ENCODE measurements at places on chromosomes 7 and 10.

- no peak for DNase-seq
These were observed 156.7 kb upstream of the PFKP start for GRCh38 chr10:2910656-2911055.

GRCh38 chr10:102812231-102812876 is 24.9 kb downstream of the CYP17A1 start:
- no peak for DNase-seq

- DNase-seq, result no peak
These were observed 73.4 kb upstream of the BTBD16 start for GRCh38 chr10:122197611-122198222.

- DNase-seq, result no peak
These were observed 14.9 kb upstream of the LGI1 start for GRCh38 chr10:93742633-93743349.

DNA sequence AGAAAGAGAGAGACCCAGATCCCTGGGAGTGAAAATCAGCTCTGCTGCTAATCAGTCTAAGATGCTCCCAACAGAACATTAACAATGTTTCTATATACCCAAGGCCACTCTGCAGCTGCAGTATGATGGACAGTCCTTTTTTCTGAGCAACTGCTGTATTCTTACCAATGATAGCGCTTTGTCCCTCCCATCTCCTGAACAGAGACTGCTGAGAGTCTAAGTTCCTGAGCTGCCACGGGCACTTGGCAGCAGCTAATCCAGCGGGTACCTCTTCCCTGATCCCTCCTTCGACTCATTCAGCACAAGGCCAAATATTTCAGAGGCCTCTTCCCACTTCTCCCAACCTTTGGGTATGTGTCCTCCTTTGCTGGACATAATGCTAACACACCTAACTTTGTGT is 7.7 kb downstream of the CPVL start:
- DNase-seq, result no peak

GRCh38 chr7:135161669-135162068 is 8.8 kb downstream of the CYREN start:
- no peak for DNase-seq

- DNase-seq, result no peak
These were observed 626.9 kb downstream of the CALN1 start for GRCh38 chr7:71785216-71785615.

DNA sequence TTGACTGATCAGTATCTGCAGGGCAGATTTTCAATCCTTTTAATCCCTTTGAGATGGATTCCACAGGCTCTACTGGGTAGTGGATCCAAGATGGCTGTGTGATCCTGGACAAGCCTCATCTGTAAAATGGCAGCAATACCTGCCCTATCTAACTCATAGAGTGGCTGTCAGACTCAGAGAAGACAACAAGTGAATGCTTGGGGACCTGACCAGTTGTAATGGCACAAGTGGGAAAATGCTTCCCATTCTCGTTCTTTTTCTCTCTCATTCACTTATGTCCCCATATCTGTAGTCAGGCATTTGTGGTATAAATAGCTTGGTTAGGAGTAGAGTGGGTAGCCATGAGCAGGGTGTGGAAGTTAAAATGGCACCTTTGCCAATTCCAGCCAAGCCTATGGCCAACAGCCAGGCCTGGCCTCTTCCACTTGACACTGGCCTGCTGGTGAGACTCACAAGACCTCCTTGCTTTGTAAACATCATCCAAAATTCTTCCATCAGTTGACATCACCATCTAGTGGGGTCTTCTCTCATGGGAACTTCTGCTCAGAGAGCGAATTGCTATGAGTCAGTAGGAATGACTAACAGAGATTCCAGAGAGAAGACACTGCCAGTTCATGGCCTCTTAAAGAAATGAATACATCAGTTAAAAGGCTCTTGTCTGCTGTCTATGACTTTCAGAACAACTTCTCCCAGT is 150.1 kb downstream of the PLPP4 start:
- DNase-seq, result no peak

DNA sequence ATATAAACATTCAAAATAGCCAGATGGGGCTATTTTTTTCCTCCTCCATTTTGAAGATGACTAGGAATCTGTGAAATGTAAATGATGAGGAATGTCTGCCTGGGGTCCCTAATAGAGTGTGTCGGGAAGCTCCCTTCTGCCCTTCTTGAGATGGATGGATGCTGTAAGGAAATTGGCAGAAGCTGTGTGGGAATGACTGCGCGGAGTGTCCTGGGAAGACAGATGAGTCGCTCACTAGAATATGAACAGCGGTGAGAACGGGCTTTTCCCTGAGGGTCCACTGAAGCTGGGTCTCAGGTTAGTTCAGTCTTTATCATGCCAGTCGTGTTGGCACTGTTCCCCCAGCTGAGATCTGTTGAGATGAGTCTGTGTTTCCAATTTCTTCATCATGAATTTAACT is 75.1 kb upstream of the PLPP4 start:
- no peak for DNase-seq

GRCh38 chr7:92226981-92227380 is 18.7 kb downstream of the KRIT1 start:
- DNase-seq, result no peak

DNA sequence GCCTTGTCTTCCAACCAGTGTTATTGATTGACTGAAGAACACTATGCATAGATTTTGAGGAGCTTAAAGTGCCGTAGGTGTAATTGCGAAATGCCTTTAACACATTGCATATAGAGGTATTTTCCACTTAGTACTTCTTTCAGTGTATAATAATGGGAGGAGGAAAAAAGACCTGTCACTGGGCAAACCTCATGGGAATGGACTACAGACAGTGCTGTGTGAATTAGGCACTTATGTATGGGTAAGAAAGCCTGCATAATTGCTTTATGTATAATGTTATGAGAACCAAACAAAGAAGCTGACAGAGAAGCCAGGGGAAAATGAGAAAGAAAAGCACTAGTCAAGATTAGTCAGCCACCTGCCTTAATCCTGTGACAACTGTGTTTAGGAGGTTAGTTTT is 12.4 kb upstream of the SCRN1 start:
- no peak for DNase-seq

DNA sequence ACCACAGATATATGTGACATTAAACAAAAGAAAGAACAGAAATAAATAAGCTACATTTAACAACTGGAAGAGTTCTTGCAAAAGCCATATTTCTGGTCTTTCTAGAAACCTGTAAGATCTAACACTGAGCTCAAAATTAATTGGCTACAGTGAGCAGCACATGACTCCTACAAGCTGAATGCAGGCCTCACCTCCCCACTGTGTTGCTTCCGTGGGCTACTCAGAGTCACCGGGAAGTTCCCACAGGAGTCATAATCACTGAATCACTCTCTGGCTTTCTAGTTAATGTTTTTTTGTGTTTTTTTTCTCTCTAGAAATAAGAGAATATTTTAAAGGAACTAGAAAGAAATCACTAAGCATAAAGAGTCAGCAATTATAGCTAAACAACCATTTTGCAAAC is 10.2 kb upstream of the MRPS24 start:
- no peak for DNase-seq

DNA sequence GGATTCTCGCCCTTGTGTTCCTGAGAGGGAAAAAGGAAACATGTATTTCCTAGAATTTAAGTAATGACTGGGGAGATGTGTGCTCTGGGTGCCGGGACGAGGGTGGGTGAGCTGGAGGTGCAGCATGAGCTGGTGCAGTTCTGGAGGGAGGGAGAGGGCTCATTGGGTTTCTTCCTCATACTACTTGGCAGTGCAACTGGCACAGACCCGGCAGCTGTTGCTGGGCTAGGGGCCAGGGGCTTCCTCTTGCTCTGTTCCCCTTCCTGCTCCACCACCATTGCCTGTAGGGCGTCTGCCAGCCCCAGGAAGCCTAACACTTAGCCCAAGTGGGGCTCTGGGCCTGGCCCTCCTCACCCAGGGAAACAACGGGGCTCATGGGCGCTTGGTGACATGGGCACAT is 5.9 kb downstream of the RET start:
- DNase-seq, result no peak

- no peak for DNase-seq
These were observed 39.0 kb downstream of the TAC1 start for GRCh38 chr7:97770850-97771249.

- no peak for DNase-seq
These were observed 48.5 kb downstream of the MALRD1 start for GRCh38 chr10:19097151-19097550.

GRCh38 chr10:18205098-18205834 is 65.0 kb downstream of the CACNB2 start:
- no peak for DNase-seq

DNA sequence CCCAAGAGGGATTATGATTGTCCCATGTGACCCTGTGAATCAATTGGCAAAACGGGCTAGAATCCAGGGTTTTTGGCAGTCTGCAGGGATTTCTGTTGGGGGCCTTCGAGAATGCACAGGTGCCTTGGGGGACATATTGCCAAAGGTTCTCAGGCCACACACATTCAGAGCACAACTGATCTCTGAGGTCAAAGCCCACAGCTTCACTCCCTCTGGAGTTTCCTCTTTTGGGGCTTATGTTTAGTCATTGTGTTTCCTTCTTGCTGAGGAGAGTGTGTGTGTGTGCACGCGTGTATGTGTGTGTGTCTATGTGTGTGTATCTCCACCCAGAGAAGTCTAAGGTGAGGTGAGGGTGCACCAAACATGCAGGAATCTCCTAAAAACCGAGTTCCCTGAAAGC is 8.8 kb downstream of the PPIF start:
- no peak for DNase-seq

DNA sequence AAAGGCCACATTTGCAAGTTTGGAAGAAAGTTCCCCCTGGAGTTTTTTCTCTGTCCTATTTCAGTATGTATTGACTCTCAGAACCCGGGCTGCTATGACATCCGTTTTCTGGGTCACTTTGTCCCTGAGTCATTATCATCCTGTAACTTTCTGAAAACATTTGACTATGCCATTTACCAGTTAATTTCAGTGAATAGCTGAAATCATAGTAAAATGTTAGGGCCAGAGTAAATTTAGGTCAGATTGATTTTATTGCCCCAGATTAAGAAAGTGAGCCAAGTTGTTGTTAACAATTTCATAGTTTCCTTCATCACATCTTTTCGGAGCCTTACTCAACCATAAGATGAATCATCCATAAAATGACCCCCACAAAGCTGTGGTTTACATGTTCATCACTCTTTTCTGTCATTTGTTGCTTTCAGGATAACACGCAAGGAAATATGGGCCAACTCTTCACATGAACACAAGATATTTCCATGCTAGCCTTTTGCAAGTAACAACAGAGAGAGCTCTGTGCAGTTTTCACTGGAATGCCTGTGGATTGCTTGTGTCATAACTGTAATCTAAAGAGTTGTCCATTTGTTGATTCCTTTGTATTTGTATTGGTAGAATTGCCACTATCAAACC is 3.9 kb upstream of the MACC1 start:
- no peak for DNase-seq

DNA sequence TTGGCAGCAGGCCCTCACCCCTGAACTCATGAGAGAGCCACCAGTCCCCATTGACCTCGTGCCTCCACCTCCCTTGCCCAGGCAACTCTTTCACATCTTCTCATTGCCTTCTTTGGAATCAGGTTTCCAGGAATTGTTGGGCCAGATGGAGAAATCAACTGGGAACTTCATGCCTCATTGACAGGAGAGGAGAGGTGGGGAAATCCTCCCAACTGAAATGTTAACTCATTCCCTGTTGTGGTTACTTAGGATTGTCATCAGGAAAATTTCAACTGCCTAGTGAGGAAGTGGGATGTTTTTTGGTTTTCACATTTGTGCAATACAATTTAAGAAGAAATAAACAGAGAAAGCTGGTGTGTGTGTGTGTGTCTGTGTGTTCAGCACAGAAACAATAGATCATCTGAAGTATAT is 106.6 kb upstream of the INHBA start:
- no peak for DNase-seq

DNA sequence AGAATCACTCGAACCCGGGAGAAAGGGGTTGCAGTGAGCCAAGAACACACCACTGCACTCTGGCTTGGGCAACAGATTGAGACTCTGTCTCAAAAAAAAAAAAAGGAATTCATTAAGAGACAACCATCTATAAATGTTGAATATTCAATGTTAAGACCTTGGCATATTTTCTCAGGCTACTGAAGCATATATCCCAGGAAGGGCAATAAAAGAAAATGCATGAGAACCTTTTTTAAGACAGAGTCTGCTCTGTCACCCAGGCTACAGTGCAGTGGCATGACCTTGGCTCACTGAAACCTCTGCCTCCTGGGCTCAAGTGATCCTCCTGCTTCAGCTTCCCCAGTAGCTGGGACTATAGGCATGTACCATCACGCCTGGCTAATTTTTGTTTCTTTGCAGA is 165.0 kb downstream of the JMJD1C start:
- no peak for DNase-seq

DNA sequence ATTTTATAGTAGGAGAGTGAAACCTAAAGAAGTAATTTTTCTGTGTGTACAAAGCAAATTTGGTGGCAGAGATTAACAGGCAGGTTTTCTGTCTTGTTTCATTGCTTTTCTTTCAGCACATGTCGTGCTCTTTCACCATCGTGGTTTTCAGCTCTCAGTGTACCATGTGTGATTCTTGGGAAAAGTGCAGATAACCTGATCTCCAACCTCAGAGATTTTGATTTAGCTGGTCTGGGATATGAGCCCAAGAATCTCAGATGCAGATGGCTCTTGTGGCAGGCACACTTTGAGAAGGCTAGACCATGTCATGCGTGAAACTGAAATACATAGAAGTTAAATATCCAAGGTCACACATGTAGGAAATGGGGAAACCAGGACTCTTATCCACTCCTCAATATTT is 317.4 kb downstream of the EXOC4 start:
- no peak for DNase-seq

GRCh38 chr10:86944031-86944419 is 13.4 kb downstream of the MMRN2 start:
- no peak for DNase-seq

DNA sequence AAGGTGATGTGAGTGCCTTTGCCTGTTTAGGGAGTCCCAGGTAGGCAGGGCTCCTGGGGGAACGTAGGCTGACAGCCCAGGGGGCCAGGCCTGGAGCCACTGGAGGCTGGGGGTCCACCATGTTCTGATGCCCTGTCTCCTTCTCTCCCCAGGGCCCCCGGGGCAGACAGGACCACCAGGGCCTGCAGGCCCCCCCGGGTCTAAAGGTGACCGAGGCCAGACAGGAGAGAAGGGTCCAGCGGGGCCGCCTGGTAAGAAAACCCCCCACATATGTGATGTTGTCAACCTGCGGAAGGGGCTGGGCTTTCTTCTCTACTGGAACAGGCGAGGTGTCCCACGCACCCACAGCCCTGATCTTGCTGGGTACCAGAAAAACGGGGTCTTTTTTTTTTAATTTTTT is 85.2 kb downstream of the MYL10 start:
- no peak for DNase-seq

DNA sequence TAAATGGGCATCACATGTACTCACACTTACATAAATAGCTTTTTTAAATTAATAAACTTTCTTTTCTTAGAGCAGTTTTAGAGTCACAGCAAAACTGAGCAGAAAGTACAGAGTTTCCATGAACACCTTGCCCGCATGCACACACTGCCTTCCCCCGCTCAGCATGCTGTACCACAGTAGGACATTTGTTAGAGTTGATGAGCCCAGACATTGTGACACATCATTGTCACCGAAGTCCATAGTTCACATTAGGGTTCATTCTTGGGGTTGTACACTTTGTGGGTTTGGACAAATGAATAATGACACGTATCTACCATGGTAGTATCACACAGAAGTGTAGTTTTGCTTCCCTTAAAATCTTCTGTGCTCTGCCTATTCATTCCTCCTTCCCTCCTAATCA is 23.7 kb downstream of the UBN2 start:
- DNase-seq, result no peak
